ENCODE measurements at places on chromosomes 1 and 21.
A peak's percentile ranks its signal among the peaks of the same experiment; 100 is the strongest.

- no peak for DNase-seq
These were observed 118.4 kb downstream of the CRYAA start for GRCh38 chr21:43287111-43287760.

DNA sequence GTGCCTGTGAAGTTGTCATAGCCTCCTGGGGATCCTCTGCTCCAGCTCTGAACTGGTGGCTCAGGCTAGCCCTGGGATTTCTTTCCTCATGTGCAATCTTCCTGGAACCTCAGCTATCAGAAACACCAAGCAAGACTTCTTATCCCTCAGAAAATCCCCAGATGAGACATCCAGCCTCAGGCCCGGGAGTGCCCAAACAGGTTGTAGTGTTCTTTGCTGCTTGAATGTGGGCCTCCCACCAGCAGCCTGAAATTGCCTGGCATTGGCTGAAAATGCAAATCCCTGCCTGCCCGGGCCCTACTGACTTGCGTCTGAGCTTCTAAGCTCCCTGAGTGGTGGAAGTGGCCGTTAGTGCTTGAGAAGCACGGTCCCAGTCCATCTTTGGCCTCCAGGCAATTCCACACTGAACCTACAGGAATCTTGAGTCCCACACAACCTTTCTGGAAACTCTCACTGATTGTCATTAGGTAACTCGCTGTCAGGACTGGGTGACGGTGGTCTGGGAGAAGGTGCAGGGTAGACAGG, 146.8 kb downstream of the ZBTB18 start:
- no peak for DNase-seq

- DNase-seq: no peak
These were observed 2.6 kb downstream of the RNF220 start for GRCh38 chr1:44407430-44408211.

DNA sequence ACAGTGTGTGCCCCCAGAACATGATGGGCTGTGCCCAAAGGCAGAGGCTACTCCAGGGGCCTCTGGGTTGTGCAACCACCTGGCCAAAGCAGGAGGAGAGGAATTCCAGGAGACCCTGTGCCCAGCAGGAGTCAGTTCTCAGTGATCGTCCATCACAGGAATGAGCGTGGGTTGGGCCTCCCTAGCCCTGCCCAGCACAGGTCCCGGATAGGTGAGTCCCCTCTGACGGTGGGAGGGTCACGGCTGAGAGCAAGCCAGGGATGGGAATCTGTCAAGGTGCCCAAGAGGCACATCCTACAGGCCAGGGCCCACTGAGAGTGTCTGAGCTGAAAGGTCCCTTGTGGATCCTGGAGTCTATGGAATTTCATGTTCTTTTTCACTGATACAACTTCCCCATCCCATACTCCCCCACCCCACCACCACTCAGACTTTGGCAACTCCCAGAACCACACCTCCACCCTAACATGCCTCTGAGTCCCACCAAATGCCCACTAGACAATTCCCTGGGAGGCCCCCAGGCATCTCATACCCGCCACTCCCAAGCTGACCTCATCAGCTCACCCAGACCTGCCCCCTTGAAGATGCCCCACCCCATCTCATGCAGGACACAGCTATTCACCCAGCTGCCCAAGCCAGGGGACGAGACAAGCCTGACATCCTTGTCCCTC, 3.1 kb downstream of the GJB4 start:
- no peak for DNase-seq

GRCh38 chr1:116704278-116704677, 36.7 kb upstream of the IGSF3 start:
- DNase-seq: no peak

DNA sequence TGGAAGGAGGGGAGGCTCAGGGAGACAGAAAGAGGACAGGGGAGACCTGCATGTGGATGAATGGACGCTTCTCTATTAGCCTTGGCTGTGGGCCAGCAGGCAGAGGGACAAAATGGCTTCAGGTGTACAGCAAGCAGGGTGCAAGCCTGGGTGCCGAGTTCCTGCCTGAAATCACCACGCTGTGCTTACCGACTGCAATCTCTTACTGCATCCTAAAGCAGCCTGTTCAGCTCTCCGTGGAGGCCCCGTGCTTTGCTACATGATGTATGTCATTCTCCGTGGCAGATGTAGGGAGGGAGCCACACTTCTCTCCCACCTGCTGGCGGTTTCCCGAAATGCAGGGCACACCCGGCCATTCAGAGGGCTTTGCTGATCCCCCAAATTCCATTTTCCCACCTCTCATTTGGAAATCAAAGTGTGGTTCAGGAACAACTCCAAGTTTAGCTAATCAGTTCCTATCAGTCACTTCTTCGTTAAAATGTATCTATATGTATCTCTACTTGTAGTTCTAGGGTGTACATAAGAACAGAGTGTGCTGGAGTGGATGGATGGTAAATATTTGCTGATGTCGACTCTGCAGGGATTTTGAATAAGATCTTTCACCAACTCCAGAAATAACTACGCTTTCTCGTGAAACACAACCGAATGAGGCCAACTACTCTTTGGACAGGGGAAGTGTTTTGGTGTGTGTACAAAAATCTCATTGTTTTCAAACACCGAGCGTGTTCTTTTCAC, 122.3 kb upstream of the BACE2 start:
- no peak for DNase-seq

GRCh38 chr1:54806931-54807611, 5.9 kb upstream of the TTC22 start:
- peak; percentile 59 for DNase-seq

DNA sequence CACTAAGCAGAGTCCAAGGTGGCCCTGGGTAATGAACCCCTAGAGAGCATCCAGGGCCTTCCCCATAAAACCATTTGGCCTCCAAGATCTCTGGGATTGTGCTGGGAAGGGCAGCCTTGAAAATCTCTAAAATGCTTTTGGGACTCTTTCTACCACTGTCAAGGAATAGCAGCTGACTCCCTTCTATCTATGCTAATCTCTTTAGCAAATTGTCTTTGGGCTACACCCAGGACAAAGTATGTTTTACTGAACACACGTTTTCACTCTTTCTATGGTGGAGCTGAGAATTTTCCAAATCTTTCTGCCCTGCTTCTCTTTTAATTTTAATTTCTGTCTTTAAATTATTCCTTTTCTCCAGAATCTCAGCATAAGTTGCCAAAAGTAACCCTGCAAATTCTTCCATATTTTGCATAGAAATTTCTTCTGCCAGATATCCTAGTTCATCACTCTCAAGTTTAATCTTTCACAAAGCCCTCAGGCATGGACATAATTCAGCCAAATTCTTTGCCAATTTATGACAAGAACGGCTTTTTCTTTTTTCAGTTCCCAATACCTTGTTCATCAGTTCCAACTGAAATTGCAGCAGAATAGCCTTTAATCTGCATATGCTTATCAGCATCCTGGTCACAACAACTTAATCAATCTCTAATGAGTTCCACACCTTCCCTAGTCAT, 687.0 kb upstream of the ADGRL4 start:
- DNase-seq: no peak

DNA sequence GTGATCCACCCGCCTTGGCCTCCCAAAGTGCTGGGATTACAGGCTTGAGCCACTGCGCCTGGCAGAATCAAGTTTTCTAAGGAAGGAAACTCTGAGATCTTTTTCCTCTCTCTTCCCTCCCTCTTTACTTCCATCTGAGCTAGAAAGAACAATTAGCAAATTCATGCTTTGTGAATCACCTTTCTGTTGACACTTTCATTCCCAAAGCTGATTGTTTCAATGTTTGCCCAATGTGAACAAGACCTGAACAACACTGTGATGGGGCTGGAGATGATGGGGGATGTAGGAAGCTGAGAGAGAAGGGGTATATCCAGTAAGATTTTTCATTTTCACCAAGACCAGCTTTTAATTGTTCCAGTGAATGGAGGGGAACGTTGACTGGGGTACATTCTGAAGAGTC, 5.7 kb upstream of the TENT5B start:
- DNase-seq: no peak

GRCh38 chr1:166691476-166691875, 147.8 kb upstream of the POGK start:
- no peak for DNase-seq

- DNase-seq: peak; percentile 70
These were observed 82.2 kb upstream of the BMP8A start for GRCh38 chr1:39409055-39409816.

DNA sequence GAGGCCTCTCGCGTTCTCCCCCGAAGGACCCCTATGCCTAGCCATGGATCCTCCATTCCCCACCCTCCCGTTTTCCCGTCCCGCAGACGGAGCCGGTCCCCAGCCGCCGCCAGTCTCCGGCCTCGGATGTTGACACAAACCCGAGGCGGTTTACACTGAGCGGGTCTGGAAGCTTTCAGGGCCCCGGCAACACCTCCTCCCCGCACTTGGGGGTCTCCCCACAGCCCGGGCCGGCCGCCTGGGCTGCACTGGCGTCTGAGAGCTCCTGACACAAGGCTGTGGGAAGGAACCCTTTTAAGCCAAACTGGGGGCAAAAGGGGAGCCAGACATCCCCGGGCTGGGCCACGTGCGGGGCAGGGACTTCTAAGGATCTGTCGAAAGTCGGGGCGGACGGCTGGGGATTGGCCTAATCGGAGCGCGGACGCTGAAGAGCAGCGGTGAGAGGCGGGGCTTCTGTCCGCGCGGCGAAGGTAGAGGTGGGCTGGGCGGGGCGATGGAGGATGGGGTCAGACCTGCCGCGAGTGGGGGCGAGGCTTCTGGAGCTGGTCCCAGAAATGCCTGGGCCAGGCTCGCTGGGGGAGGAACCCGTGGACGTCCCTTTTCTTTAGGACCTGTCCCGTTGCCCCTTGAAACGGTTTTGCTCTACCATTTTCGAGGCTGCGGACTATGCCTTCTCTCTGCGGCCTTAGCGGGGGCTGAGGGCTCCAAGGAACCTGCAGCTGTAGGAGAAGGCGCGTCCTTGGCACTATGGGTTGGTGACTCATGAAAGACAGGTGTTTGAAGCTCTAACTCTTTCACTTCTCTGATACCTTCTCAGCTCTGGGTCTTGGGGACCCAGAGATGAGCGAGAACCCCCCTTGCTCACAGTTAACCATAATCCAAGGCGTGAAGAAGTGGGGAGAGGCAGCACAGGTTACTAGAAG, 1.2 kb upstream of the HPCAL4 start:
- no peak for DNase-seq

GRCh38 chr21:26060335-26061115, 110.0 kb downstream of the APP start:
- no peak for DNase-seq

DNA sequence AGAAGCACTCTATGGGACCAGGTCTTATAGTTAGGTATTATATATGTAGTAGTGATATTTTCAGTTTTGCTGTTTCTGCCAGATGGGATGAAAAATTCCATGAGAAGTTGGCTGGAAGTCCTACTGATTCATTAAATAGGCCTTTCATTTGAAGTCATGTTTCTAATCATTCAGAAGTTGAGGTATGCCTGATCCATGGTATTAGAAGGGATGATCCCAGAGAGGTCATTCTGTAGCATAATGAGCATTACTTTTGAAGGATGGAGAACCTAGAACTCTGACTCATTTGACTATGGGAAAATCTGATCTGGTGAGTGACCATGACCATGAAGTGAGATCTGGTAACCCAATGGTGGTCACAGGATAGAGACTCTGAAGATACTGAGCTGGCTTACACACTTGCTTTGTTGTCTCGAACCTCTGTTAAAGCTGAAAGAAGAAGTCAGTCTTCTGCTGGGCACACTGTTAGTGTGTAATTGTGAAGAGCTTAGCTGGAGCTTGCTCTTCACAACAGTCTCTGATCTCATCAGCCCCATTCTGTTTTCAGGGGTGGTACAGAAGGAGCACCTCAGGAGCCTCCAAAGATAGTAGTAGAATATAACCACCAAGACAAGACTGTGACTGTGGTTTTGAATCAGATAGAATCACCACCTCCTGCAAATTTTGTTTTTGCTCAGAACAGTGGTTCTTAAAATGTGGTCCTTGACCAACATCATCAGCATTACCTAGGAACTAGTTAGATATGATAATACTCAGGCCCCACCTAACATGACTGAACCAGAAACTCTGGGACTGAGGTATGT, 9.0 kb downstream of the MGST3 start:
- no peak for DNase-seq

- DNase-seq: no peak
These were observed 209.4 kb downstream of the HIVEP3 start for GRCh38 chr1:41709331-41709730.

GRCh38 chr1:33634806-33635205, 162.4 kb downstream of the ZSCAN20 start:
- no peak for DNase-seq

- DNase-seq: no peak
These were observed 2.0 kb upstream of the RABGAP1L start for GRCh38 chr1:174157157-174157806.

Data from left forelimb (tissue), 1 donor.